ENCODE measurements at places on chromosomes 2 and 18. TPM values are rescaled to one million over a fixed set of nuclear protein-coding genes. Genes with fewer than 3 reads are reported as not detected.

Gene RPIA
- 25.4 TPM for total RNA-seq

Gene SNTG2
- total RNA-seq: 0.33 TPM

Gene ASB18
- not detected for total RNA-seq

GRCh38 chr2:225282858-225283710 lies 116.4 kb upstream of the NYAP2 start:
- H3K36me3 ChIP-seq: no peaks in the 10 kb centered on the region
- no peaks in the 10 kb centered on the region for H3K4me1 ChIP-seq
- H3K4me3 ChIP-seq: no peak overlapping the region
- no peak overlapping the region for H3K27ac ChIP-seq
- no peak for DNase-seq

GRCh38 chr2:176473177-176473576 lies 203.9 kb downstream of the MTX2 start:
- peaks cover 18% of the 10 kb centered on the region for H3K4me1 ChIP-seq
- H3K4me3 ChIP-seq: peak overlapping the region; percentile 21

- no peak overlapping the region for H3K27ac ChIP-seq
- no peaks in the 10 kb centered on the region for H3K27me3 ChIP-seq
- H3K36me3 ChIP-seq: no peaks in the 10 kb centered on the region
- DNase-seq: no peak
Measured at GRCh38 chr2:66772618-66773017, 337.7 kb downstream of the MEIS1 start.

DNA sequence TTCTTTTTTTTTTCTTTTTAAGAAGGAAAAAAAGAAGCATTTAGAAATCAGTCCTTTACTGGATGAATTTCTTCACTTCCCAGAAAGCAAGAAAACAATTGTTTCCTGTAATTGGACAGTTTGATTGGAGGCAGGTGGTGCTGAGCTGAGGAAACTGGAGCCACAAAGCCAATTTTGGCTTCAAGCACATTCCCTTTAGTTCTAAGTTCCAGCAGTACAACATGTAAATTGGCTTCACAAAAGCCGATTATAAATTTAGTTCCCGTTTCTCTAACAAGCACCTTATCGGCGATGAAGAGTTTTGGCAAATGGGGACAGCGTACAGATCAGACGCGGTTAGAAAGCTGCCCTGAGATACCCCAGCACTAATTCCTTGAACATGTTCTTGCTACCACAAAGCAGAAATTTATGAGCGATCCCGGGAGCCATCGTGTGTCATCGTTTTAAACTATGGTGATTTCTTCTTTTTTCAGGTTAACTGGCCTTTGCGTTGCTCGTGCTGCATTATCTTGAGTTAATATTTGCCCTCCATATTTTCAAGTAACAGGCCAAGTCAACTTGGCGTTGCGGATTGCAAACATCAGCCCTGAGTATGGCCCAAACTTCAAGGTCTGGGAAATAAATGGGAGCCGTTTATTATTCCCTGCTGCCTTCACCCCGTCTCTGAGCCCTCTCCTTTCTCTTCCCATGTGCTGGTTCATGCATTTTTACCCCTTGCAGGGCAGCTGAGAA lies 190.4 kb upstream of the ID2 start:
- H3K4me3 ChIP-seq: no peak overlapping the region
- no peaks in the 10 kb centered on the region for H3K27me3 ChIP-seq
- no peaks in the 10 kb centered on the region for H3K36me3 ChIP-seq
- H3K27ac ChIP-seq: no peak overlapping the region

GRCh38 chr2:202032846-202033316 lies 774 bp upstream of the FZD7 start:
- H3K4me3 ChIP-seq: peak overlapping the region; percentile 83
- DNase-seq: peak; percentile 35
- peak overlapping the region; percentile 53 for H3K27ac ChIP-seq
- peaks cover 7% of the 10 kb centered on the region for H3K4me1 ChIP-seq
- no peaks in the 10 kb centered on the region for H3K36me3 ChIP-seq
- H3K27me3 ChIP-seq: peaks cover 90% of the 10 kb centered on the region

- DNase-seq: no peak
- no peaks in the 10 kb centered on the region for H3K36me3 ChIP-seq
- no peak overlapping the region for H3K27ac ChIP-seq
- H3K27me3 ChIP-seq: peaks cover 43% of the 10 kb centered on the region
- H3K4me3 ChIP-seq: no peak overlapping the region
- peaks cover 11% of the 10 kb centered on the region for H3K4me1 ChIP-seq
Measured at GRCh38 chr2:27720004-27720551, 51.4 kb upstream of the MRPL33 start.
